Activated CD4-positive, alpha-beta T cell treated with anti-CD3 and anti-CD28 coated beads, Interleukin-2, amount 10 ng/mL, durations not matched to agents 24 days and 14 days (primary cell): ENCODE measurements at places on chromosomes 12 and 14.
A peak's percentile ranks its signal among the peaks of the same experiment; 100 is the strongest.

GRCh38 chr12:46386360-46386867, 13.8 kb upstream of the SLC38A2 start:
- H3K4me1 ChIP-seq, result peaks cover 52% of the 10 kb centered on the region
- H3K27ac ChIP-seq, result no peak overlapping the region
- no peaks in the 10 kb centered on the region for H3K27me3 ChIP-seq
- H3K4me3 ChIP-seq, result no peak overlapping the region

- H3K27me3 ChIP-seq, result no peaks in the 10 kb centered on the region
- H3K36me3 ChIP-seq, result no peaks in the 10 kb centered on the region
- DNase-seq, result no peak
- no peak overlapping the region for H3K27ac ChIP-seq
- H3K4me1 ChIP-seq, result no peaks in the 10 kb centered on the region
Measured at GRCh38 chr14:87503711-87504110, 489.3 kb downstream of the GALC start.

DNA sequence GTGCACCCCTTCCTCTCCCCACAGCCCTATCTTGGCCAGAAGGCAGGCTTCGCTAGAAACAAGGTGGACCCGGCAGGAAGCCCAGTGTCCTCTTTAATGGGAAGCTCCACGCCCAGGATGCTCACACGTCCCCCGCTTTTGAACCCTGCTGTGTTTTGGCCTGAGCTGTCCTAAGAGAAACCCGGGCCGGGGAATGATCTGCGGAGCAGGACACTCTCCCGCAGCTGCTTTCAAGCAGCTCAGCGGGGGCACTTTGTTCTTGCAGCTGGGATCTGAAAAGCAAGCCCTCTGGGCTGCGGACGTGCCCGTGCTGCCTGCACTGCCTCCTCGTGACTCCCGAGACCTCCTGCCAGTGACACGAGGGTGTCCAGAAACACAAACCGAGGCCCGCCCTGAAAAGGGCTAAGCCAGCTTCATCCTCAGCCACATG, 30.0 kb downstream of the SCARB1 start:
- no peaks in the 10 kb centered on the region for H3K36me3 ChIP-seq
- H3K27me3 ChIP-seq, result no peaks in the 10 kb centered on the region
- H3K4me1 ChIP-seq, result peaks cover 3% of the 10 kb centered on the region
- no peak overlapping the region for H3K4me3 ChIP-seq

DNA sequence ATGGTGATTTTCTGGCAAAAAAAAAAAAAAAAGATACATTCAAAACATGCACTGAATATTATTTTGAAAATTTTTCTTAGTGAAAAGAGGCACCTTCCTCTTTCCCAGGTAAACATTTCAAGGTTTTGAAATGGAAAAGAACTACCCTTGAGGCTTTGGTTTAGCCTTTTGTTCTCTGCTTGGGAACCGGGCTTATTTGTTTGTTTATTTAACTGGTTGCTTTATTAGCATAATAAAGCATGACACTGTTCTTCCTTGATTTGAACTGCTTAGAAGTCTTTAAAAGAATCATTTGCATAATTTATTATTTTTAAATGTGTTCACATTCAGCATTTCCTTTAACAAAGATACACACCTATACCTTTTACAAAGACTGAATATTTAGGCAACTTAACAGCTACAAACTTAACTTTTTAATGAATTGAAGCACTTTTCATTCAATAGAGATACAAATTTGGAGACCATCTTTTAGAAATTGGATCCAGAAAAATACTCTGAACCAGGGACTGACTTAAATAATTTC, 174.5 kb downstream of the FBXL14 start:
- no peak overlapping the region for H3K4me3 ChIP-seq
- H3K4me1 ChIP-seq, result peaks cover 20% of the 10 kb centered on the region
- no peak overlapping the region for H3K27ac ChIP-seq

- no peak overlapping the region for H3K27ac ChIP-seq
- peaks cover 3% of the 10 kb centered on the region for H3K36me3 ChIP-seq
- H3K27me3 ChIP-seq, result no peaks in the 10 kb centered on the region
- peaks cover 24% of the 10 kb centered on the region for H3K4me1 ChIP-seq
- no peak for DNase-seq
- no peak overlapping the region for H3K4me3 ChIP-seq
Measured at GRCh38 chr14:71538938-71539649, 393.1 kb upstream of the RGS6 start.

DNA sequence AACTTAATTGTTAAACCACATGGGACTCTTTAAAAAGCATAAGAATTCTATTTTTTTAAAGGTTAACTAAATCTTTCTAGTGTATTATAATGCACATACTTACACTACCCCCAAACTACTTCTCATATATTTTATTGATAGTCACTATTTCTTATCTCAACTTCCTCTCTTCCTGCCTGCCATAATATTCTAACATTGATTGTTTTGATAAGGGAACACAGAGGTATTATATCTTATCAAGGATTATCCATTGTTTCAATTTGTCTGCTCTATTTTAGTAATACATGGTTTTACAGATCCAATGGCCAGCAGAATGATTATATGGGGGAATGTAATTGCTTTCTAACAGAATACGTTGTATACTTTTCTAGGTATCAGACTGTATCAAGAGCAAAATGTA, 98.9 kb downstream of the EPS8 start:
- H3K36me3 ChIP-seq, result no peaks in the 10 kb centered on the region
- H3K4me1 ChIP-seq, result peaks cover 2% of the 10 kb centered on the region
- H3K27me3 ChIP-seq, result peaks cover 14% of the 10 kb centered on the region
- no peak overlapping the region for H3K4me3 ChIP-seq

DNA sequence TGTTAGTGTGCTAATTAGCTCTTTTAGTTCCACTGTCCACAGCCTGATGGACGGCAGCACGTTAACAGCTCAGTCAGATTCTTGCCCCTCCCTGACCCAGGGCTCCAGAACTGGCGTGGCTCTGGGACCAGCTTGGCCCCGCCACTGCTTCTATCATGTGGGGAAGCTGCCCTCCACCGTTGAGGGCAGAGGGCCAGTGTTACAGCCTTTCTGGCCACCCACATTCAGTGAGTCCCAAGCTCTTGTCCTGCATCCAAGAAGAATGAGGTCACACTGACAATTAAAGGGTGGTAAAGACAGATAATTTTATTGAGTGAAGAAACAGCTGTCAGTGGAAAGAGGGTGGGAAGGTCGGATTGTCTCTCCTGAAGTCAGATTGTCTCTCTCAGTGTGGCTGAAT, 36.9 kb downstream of the BCL2L14 start:
- no peaks in the 10 kb centered on the region for H3K27me3 ChIP-seq
- no peak for DNase-seq
- H3K27ac ChIP-seq, result no peak overlapping the region
- no peak overlapping the region for H3K4me3 ChIP-seq
- peaks cover 10% of the 10 kb centered on the region for H3K36me3 ChIP-seq
- no peaks in the 10 kb centered on the region for H3K4me1 ChIP-seq

DNA sequence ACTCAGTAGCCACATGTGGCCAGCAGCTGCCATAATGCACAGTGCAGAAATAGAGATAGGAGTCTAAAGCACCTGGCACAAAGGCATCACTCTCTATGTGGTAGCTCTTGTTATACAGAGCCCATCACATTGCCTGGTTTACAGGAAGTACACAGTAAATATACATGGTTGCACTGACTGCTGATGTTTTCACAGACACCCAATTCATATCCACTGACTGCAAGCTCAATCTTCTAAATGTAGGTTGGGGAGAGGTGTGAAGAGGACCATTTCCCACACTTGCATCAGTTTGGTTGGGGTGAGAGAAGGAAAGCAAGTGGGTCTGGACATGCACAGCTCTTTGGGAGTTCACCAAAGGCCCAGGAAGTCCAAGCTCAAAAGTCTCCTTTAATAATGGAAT, 172.8 kb downstream of the DPF3 start:
- H3K27me3 ChIP-seq, result peaks cover 1% of the 10 kb centered on the region
- no peak overlapping the region for H3K27ac ChIP-seq
- H3K4me1 ChIP-seq, result peaks cover 17% of the 10 kb centered on the region
- no peak overlapping the region for H3K4me3 ChIP-seq

- no peak for DNase-seq
- H3K27ac ChIP-seq, result peak overlapping the region; percentile 88
- peak overlapping the region; percentile 76 for H3K4me3 ChIP-seq
- H3K36me3 ChIP-seq, result peaks cover 36% of the 10 kb centered on the region
- H3K4me1 ChIP-seq, result peaks cover 77% of the 10 kb centered on the region
- no peaks in the 10 kb centered on the region for H3K27me3 ChIP-seq
Measured at GRCh38 chr12:64682572-64683277, 72.4 kb downstream of the RASSF3 start.

DNA sequence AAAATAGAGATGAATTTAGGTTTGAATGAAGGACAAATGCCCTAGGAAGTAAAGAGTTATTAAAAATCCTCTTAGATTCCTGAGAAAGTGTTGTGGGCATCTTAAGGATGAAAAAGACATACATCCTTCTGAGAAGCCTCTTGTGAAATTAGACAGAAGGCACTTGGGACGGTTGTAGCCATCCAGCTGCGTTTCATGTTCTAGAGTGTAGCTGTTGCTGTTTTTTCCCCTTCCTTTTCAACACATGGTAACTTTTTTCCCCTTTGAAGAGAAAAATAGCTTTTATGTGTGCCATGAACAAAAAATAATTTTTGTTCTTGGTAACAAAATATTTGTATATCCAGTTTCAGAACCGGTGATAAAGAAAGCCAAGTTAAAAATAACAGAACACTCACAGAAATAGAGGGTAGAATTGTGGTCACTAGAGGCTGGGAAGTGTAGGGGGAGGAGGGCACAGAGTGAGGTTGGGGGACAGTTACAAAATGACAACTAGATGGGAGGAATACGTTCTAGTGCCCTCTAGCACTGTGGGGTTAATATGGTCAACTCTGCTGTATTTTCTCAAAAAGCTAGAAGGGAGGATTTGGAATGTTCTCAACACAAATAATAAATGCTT, 58.4 kb downstream of the PTHLH start:
- H3K36me3 ChIP-seq, result no peaks in the 10 kb centered on the region
- DNase-seq, result no peak
- H3K4me1 ChIP-seq, result no peaks in the 10 kb centered on the region
- H3K27me3 ChIP-seq, result peaks cover 7% of the 10 kb centered on the region
- no peak overlapping the region for H3K4me3 ChIP-seq

DNA sequence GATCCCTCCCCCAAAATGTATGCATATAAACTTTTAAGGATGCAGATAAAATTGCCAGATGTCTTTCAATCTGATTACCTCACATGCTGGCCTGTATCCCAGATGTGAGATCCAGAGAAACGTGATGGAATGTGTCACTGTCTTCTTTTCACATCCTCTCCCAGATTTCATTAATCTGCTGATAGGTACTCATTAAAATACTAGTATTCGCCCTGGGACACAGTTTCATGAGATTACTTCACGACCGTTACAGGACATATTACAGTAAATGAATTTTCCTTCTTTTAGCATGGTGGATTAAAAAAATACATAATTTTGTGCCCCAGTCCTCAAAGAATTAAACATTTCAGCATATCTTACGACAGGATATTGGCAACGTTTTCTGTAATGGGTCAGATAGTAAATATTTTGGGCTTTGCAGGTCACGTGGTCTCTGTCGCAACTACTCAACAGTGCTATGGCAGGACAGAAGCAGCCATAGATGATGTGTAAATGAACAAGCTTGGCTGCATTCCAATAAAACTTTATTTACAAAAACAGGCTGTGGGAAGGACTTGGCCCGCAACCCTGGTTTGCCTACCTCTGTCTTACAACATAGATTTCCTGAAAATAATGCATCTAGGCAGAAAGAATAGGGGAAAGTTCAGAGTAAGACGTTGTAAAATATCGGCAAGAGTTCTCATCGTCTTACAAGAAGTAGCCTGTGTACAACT, 156.0 kb upstream of the DIO3 start:
- H3K4me3 ChIP-seq, result no peak overlapping the region
- peaks cover 21% of the 10 kb centered on the region for H3K27me3 ChIP-seq
- peaks cover 2% of the 10 kb centered on the region for H3K4me1 ChIP-seq
- H3K36me3 ChIP-seq, result no peaks in the 10 kb centered on the region
- no peak overlapping the region for H3K27ac ChIP-seq

DNA sequence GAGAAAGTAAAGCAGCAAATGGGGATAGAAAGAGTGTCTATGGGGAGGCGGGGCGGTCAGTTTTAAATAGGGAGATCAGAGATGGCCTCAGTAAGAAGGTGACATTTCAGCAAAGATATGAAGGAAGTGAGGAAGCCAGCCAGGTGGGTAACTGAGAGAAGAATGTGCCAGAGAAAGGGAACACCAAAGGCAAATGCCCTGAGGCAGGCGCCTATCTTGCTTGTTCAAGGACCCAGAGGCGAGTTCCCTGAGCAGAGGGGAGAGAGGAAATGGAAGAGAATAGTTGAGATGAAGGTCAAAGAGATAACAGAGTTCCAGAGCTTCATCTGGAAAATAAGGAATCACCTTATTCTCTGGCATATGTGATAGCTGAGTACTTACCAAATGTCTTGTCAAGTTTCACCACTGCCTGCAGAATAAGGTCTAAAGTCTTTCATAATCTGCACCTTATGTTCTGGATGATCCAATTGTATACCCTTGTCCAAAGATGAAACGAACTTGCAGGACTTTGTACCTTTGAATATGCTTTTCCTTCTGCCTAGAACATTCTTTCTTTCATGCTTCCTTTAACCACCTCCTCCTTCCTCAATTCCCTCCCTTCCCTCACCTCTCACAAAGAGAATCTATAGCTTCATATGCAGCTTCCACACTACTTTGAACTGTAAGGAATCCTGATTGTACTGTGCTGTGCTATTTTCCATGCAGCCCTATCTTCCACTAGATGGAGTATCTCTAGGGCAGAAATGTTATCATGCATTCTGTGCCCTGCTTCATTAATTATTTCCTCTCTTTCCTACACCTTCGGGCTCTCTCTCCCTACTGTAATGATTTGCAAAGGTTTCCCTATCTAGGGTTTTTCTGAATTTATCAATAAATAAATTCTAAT, 38.5 kb downstream of the GNPTAB start:
- no peaks in the 10 kb centered on the region for H3K27me3 ChIP-seq
- H3K4me1 ChIP-seq, result peaks cover 40% of the 10 kb centered on the region
- H3K4me3 ChIP-seq, result no peak overlapping the region
- peak overlapping the region; percentile 72 for H3K27ac ChIP-seq
- no peak for DNase-seq

GRCh38 chr14:35963209-35963608, 137.1 kb downstream of the BRMS1L start:
- no peak overlapping the region for H3K4me3 ChIP-seq
- no peak for DNase-seq
- H3K4me1 ChIP-seq, result no peaks in the 10 kb centered on the region
- no peaks in the 10 kb centered on the region for H3K36me3 ChIP-seq
- no peak overlapping the region for H3K27ac ChIP-seq

DNA sequence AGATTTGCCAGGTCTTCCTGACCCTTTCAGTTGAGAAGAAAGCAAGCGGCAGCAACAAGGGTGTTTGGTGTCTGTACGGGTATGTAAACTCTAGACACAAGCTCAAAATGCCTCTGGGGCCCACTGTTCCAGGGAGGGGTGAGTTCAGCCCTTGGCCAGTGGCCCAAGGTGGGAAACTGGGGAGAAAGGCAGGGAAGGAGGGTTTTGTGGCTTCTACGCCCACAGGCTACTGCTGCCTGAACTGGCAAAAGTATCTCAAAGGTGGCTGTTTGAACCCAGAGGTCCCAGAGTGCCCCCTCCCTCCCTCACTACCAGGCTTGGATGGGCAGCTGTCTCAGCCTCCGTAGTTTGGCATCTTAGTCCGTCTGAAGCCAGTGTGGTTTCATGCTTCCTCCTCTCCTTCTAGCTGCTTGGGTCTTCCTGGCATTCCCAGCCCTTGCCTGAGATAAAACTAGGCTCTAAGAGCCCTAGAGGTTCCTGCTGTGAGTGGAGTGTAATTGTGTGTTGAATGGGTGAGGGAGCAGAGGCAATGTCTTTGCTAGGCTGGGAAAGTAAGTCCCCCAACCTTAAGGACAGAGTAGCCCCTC, 5.5 kb downstream of the HOXC5 start:
- H3K4me3 ChIP-seq, result no peak overlapping the region
- peaks cover 80% of the 10 kb centered on the region for H3K27me3 ChIP-seq
- H3K4me1 ChIP-seq, result peaks cover 6% of the 10 kb centered on the region
- no peak overlapping the region for H3K27ac ChIP-seq
- no peak for DNase-seq

GRCh38 chr12:20206410-20206809, 161.9 kb upstream of the PDE3A start:
- H3K36me3 ChIP-seq, result no peaks in the 10 kb centered on the region
- H3K4me3 ChIP-seq, result no peak overlapping the region
- DNase-seq, result no peak
- H3K4me1 ChIP-seq, result no peaks in the 10 kb centered on the region
- H3K27me3 ChIP-seq, result no peaks in the 10 kb centered on the region
